HT1080 (cell line): ENCODE measurements at places on chromosomes 3 and 15. TPM values are rescaled to one million over a fixed set of nuclear protein-coding genes. Genes with fewer than 3 reads are reported as not detected.
A peak's percentile ranks its signal among the peaks of the same experiment; 100 is the strongest.

- no peak for DNase-seq
These were observed 25.5 kb upstream of the PDHB start for GRCh38 chr3:58459160-58459559.

DNA sequence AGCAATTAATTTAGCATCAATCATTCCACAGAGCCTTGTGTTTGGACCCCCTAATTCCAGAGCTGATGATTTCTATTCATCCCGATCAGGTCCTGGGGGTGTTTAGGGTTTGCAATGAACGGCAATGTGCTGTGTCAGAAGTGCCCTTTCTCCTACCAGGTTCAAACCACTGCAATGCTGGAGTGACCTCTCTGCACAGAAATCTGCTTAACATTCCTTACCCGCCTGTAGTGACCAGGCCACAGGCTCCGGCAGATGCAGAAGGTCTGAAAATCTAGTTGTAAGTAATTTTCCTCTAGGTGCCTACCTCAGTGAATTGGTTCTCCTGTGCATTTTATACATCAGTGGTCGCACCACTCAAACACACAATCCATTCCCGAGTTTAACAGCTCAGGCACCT is 725.3 kb upstream of the CFAP20DC start:
- DNase-seq: no peak

Gene CYP11A1
- 0.80 and 0.87 TPM in 2 replicates for total RNA-seq

DNA sequence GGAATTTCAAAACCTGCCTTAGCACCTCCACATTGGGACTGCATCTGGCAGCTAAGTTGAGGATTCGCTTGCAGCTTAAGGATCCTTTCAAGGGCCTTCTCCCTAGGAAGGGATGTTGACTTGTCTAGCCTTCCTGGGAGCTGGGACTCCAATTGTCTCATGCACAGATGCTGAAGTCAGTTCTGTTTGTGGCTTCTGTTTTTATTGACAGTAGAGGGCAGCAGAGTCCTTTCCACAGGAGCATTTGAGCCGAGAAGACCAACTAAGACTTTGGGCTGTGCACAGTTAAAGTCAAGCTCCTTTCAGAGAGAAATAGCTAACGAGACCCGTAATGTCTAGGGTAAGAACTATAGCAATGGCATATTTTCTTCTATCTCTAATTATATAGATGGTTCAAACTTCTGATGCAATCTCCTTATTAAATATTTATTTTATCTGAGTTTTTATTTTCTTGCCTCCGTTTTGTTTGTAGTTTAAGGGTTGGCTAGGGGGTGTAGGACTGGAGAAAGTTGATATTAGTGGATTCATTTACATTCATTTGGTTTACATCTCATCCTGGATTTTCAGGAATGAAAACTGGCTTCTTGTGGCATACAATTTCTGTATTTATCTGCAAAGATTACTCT is 59.7 kb upstream of the KBTBD8 start:
- peak; percentile 56 for DNase-seq

DNA sequence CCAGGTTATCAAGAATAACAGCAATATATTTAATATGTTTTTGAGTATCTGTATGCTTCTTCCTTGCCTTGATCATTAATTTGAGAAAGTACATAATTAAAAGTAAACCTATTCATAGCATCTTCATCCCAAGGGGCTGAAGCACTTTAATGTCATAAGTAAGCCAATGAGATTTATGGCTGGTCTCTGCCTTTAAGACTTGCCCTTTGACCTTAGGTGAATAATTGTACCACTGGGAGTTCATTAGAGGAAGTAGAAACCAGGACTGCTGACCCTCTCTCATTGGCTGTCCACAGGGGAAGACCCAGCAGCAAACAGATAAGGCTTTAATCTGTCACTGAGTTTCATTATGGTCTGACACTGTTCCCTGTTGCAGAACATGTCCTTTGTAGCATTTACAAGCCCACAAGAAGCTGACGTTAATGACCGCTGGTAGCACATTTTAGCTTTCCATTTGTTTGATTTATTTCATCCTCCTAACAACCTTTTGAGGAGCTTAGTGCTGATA is 16.3 kb upstream of the ERC2 start:
- DNase-seq: no peak

Gene CACNA2D2
- total RNA-seq: 0.56 TPM in 1 of 2 replicates, not detected in the other

- DNase-seq: no peak
These were observed 578 bp upstream of the RPL39L start for GRCh38 chr3:187139895-187140253.

- DNase-seq: no peak
These were observed 955 bp downstream of the CDCP1 start for GRCh38 chr3:45145223-45145622.

DNA sequence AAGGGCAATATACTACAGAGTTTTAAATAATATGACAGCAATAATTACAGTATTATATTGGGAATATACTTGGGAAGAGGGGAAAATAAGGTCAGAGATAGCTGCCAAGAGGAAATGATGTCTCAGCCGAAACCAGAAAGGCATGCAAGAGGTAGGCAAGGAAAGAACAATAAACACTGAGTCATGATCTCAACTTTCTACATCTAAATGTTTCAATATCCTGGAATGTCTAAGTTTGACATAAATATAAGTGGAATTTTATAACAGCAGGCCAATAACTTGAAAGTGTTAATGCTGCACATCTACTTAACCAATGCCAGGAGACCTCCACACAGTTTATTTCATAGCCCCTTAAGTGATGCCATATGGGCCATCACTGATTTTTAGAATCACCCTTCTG is 99.8 kb upstream of the CPNE4 start:
- peak; percentile 92 for DNase-seq

Gene SEMA3F
- total RNA-seq: 45.7 and 48.6 TPM in 2 replicates
